NK-92 treated with Interleukin-12 subunit alpha and Interleukin-12 subunit beta, amount 100 ng/mL, for 24 hours (cell line): ENCODE measurements at places on chromosomes 1 and 21.

DNA sequence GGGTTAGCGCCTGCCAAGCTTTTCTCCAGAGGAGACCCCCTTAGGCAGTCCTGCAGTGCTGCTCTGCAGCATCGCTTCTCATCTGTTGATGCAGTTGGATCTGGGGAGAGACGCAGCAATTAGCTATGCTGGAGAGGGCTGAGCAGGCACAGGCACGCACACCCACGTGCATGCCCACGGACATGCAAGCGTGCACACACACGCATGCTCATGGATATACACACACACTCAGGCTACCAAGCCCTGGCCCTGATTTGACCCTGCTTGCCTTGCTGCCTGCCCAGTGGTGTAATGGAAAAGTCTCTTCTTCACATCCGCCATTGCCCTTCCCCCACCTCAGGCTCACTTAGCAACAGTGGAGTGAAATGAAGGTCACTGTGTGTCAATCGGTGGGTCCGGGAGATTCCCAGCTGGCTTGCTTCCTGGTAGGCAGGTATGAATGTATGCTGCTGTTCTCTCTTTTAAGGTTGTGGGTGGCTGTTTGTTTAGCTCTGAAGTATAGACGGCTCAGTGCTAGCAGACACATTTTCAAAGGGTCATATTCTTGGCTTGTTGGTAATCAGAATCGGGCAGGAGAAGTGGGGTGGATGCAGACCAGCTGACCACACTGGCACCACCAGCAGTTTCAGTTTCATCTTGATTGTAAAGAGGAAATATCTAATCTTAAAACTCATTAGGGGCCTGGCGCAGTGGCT lies 9.5 kb downstream of the ATP1B1 start:
- DNase-seq: no peak

GRCh38 chr1:84122780-84123382 lies 21.2 kb upstream of the PRKACB start:
- DNase-seq: no peak

GRCh38 chr1:71542155-71542554 lies 461.3 kb upstream of the ZRANB2 start:
- DNase-seq: no peak

DNA sequence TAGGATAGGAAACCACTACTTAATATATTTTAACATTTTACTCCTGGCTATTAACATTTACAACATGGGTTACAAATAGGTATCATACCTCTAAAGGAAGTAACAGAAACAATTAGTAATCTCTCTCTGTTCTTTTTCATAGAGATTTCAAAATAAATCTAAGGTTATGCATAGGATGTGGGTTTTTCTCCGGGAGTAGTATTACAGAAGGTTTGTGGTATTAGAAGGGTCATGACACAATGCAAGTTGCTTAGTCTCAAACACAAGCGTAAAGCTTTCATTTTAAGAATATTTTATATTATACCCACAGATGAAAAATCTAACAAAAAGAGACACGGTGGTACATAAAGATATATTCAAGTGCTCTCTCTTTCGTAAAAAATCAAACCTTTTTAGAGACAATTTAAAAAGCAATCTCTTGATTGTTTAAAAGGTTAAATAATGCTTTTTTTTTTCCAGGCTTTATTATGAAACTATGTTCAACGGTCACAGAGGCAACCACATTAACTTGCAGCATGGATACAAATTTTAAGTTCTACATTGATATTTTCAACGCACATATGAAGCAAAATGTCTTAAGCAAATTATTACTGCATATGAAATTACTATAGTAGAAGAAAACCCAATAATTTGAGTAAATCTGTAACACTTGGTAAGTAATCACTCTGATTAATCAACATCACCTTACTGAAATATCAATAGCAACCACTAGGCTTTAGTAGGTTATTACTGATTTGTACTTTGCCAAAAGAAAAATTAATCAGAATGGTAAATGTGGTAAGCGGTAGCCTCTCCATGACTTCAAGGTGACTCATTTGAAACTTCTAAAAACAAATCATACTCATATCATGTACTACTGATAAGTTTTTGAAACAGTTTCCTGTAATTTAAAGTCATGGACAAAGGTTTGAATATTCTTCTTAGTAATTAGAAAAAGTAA lies 97.4 kb upstream of the GFI1 start:
- DNase-seq: no peak

- no peak for DNase-seq
Observed at GRCh38 chr1:237258871-237259270, 216.9 kb downstream of the RYR2 start.

- DNase-seq: no peak
Observed at GRCh38 chr1:198846556-198846955, 207.7 kb downstream of the PTPRC start.

DNA sequence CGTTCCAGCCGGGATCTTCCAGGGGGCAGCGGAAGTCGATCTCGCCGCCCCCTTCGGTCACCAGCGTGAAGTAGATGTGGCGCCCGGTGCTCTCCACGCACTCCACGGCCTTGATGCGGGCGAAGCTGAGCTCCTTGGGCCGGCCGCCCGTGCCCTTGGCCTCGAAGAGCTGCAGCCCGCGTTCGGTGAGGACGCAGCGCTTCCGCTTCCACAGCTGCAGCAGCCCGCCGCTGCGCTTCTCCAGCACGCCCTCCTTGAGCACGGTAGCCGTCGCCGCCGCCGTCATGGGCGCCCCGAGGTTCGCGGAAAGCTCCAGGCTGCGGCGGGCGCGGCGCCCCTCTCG lies 516 bp downstream of the PHLDA3 start:
- DNase-seq: no peak

GRCh38 chr1:39293375-39294070 lies 89.0 kb downstream of the MACF1 start:
- DNase-seq: no peak

- DNase-seq: no peak
Observed at GRCh38 chr1:63705078-63705477, 68.7 kb upstream of the ROR1 start.

DNA sequence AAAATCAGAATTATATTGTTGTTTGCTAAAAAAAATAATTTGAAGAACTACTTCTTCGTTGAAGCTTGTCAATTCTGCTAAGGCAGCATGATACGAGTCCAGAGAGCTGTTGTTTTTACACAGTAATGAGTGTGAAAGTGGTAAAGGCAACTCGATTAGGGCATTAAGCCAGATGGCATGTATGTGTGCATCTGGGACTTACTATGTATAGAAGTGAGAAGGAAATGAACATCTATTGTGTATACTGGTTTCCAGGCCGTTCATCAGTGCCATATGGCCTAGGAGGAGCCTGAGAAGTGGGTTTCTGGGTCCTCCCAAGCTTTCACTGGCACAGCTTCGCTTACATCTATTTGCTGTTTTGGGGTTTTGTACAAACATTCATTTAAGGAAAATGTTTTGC lies 5.7 kb downstream of the CTPS1 start:
- no peak for DNase-seq

- no peak for DNase-seq
Observed at GRCh38 chr1:171655746-171656116, 3.2 kb upstream of the MYOC start.

- no peak for DNase-seq
Observed at GRCh38 chr1:157969697-157970485, 23.6 kb upstream of the KIRREL1 start.

DNA sequence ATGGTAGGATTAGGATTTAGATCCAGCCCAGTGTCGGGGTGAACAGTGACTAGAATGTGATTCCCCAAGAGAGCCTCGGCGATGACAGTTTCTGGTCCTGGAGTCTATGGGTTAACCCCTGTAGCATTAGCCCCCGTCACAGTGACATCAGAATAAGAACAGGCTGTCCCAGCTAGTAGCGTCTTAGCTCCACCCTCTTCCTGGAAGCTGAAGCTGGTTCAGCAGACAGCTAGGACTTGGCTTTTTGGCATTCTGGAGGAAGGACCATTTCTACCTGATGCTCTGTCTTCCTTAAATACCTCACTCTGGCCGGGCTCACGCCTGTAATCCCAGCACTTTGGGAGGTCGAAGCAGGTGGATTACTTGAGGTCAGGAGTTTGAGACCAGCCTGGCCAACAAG lies 5.0 kb downstream of the NDUFS2 start:
- DNase-seq: no peak

GRCh38 chr1:9295884-9296283 lies 3.2 kb downstream of the SPSB1 start:
- DNase-seq: no peak

DNA sequence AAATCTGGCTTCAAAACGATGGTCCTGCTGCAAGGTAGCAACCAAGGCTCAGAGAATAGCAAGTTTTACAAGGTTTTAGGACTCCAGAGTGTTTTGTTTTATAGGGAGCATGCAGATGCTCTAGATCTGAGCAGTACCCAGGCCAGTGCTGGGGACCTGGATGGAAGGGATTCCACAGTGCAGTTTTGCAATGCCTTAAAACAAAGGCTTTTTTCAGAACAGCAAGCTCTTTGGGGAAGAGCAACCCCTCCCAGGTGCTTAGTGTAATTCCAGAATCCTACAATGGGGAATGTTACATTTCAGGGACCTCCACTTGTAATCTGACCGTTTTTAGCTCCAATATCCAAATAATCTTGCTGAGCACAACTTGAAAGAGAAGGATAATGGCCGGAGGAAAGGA lies 6.7 kb downstream of the ROR1 start:
- DNase-seq: no peak

DNA sequence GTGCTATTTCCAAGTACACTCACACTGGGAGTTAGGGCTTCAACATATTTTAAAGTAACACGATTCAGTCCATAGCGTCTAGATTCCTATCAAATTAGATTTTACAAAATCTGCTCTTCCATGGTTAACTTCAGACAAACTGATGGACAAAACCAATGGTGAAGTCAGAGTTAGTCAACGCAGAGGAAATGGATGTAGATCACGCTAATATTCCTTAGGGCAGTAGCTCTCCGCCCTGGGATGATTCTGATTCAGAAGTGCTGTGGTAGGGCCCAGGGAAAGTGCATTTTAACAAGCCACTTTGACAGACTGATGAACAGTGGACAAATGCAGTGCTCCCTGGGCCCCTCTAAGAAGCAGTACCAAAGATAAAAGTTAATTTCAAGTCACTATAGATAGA lies 83.2 kb downstream of the HIVEP3 start:
- DNase-seq: no peak

GRCh38 chr1:48329486-48329885 lies 107.0 kb downstream of the SLC5A9 start:
- DNase-seq: no peak

DNA sequence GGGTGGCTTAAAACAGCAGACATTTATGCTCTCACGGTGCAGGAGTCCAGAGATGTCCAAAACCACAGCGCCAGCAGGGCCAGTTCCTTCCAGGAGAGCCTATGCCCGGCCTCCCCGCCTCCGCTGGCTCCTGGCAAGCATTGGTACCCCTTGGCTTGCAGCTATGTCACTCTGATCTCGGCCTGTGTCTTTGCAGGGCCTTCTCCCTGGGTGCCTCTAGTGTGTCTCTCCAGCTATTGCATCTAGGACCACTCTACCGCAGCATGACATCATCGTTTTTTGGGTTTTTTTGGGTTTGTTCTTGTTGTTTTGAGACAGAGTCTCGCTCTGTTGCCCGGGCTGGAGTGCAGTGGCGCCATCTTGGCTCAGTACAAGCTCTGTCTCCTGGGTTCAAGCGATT lies 197.6 kb upstream of the VAMP3 start:
- DNase-seq: no peak

DNA sequence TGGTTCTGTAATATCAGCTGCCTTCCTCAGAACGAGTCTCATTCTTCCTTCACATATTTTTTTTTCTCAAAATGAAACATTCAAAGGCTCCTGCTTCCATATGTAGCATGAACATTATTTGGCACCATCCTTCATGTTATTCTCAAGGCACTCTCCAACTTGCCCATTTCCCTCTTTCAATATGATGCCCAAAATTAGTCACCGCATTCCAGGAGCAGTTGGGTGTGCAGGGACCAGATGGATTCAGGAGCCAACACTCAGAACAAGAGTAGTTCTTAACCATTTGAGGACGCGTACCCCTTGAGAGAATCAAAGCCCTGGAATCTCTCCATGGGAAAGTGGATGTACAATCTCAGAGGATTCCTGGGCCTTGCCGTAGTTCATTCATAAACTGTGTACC lies 50.3 kb downstream of the KCNK1 start:
- no peak for DNase-seq

- DNase-seq: no peak
Observed at GRCh38 chr1:156877433-156878170, 15.9 kb upstream of the PEAR1 start.

DNA sequence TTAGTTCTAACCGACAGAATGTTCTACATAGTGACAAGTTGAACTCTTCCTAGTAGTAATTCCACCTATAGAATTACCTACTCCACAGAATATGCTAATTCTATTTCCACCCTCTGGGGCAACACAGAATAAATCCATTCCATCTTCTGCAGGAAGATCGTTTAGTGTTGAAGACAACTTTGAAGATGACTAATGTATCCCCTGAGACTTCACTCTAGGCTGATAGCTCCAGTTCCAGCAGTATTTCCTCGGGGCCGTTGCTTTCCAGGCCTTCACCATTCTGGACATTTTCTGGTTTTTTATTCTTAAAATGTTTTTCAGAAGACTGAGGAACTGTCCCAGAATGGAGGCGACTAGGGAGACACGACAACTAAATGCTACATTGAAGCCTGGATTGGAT lies 61.0 kb upstream of the CSF1 start:
- DNase-seq: no peak

DNA sequence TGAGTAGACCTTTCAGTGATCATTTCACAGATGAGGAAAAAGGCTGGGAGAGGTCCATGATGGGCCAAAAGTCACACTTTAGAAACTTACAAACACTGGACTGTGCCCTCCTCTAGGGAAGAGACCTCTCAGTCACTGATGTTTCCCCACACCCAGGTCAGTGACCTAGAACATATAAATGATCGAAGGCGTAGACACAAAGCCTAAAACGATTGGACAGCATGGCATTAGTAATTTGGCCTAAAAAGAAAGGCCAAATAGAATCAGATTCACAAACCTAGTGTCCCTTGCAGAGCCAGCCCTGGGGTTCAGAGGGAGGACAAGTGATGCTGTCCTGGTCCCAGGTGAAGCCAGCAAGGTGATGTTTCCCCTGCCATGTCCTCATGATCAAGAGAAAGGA lies 27.7 kb downstream of the TRABD2B start:
- no peak for DNase-seq

- DNase-seq: no peak
Observed at GRCh38 chr1:71019233-71019969, 28.2 kb downstream of the PTGER3 start.

GRCh38 chr1:156711011-156711817 lies 5.8 kb upstream of the CRABP2 start:
- DNase-seq: no peak

GRCh38 chr1:9207086-9207485 lies 27.5 kb upstream of the H6PD start:
- no peak for DNase-seq
